CD4-positive, alpha-beta T cell treated with Interferon gamma for 1 hour (primary cell): ENCODE measurements at places on chromosomes 4 and X.

DNA sequence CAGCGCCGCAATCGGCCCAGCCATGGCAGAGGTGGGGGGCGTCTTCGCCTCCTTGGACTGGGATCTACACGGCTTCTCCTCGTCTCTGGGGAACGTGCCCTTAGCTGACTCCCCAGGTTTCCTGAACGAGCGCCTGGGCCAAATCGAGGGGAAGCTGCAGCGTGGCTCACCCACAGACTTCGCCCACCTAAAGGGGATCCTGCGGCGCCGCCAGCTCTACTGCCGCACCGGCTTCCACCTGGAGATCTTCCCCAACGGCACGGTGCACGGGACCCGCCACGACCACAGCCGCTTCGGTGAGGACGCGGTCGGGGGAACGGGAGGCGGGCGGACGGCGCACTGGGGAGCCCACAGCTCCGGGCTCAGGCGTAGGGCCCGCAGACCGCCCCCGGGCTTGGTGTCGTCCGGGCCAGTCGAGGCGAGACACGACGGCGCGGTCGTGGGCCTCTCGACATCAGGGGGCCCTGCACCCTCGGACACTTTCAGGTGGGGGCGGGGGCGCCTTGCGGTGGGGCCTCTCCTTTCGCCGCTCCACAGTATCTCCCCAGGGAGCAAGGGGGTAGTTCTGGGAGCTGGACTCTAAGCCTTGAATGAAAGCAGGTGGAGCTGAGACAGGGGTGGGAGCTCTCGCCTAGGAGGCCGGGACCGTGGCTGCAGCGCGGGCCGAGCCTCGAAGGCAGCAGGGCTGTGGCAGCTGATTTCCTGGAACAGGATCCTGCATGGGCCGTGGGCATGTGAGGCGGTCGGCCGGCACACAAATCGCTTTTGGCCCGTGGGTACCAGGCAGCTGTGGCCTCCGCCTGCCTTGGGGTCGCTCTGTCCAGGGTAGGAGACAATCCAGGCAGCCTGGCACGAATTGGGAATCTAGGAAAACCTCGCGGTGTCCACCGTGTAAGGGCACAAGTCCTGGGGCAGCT is 722 bp downstream of the FGF16 start:
- DNase-seq, result no peak

DNA sequence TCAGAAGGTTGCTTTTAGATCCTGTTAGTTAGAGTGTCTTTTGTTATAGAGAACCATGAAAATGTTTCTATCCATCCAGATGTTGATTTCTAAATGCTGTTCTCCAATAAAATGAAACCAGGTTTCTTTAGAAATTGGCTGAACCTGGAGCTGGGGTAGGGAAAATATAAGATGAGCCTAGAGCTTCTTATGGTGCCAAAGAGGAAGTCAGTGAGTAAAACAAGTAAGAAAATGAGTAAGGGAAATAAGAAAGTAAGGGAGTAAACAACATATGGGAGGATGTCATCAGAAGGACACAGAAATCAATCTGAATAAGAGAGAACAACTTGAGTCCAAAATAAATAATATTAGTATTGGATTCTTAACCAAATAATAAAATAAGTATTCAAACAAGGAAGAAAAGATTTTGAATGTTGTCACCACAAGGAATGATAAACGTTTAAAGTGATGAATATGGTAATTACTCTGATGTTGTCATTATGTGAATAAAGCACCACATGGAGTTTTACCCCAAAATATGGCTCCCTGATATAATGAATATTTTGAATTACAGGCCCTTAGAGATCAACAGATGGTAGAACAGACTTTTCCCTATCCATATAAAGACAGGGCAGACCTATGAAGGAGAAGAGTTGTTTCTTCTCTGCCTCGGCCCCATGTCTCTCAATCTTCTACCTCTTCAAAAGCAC is 506.1 kb downstream of the IL15 start:
- no peak for DNase-seq

DNA sequence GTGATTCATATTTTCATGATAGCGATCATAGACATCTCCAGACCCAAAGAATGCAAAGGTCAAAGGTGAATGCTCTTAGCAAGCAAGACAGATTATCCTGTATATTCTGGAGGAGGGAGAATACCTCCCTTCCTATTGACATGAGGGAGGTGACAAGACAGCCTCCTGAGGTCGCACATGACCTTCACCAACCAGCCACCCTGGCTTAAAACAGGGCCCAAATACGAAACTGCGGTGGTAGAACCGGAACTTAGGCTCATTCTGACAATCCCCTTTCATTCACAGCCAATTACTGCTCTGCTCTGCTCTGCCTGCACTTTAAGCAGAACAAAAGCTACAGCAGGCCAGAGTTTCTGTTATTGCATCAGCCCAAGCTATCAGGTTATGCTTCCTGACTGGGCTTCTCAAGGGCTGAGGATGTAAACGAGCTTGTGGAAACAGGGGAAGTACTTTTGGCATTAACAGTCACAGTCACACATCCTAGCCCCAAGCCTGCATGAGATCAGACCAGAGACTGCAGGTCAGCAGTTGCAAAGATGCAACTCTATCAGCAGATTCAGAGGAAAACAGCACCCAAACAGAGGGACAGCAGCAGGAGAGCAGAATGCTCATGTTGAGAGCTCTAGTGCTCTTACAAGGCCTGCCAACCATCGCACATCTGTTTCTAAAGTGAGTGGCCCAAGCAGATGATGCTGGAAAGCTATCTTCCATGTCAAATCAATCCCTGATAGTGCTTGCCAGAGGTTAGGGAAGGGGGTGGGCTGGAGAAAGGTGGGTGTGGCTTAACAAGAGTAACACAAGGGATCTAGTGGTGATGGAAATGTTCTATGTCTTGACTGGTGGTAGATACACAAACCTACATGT is 51.3 kb upstream of the MAP3K15 start:
- no peak for DNase-seq

- DNase-seq, result no peak
Measured at GRCh38 chr4:55618546-55619143, 17.5 kb downstream of the NMU start.

- DNase-seq, result no peak
Measured at GRCh38 chr4:140220058-140220457, 66.1 kb upstream of the MAML3 start.

DNA sequence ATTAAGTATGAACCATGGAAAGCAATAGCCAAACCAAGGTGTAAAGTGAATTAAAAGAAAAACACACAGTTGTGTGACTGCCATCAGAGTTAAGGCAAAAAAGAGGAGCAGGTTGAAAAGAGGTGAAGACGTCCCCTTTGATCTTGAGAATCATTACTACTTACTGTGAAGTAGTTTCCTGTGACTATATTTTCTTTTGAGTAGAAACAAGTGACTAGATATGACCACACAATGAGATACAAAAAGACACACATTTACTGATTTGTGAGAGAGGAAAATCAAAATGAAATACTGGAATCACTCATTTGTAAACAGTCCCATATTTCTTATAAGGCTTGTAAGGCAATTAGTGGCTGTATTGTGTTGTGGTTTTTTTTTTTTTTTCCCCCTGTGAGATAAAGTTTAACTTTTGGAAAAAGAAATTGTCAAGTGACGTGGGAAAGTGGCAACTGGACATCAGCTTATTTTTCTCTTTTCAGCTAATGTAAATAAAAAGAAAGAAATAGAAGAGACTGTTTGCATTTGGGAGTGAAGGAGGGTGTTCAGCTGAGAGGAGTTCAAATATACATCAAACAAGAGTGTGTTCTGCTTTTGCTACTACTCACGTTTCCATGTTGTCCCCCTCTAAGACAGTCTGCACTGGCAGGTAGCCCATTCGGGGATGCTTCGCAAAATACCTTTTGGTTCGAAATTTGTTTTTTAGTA is 106.4 kb upstream of the FTHL17 start:
- no peak for DNase-seq
